Activated CD8-positive, alpha-beta memory T cell treated with anti-CD3 and anti-CD28 coated beads, Interleukin-2, amount 50 U/mL, for 4 hours (primary cell): ENCODE measurements at places on chromosomes 7 and 10.

GRCh38 chr10:100419911-100420449, 42.8 kb upstream of the WNT8B start:
- no peak for DNase-seq

- DNase-seq, result no peak
Observed at GRCh38 chr7:1557771-1558170, 1.8 kb upstream of the TMEM184A start.

DNA sequence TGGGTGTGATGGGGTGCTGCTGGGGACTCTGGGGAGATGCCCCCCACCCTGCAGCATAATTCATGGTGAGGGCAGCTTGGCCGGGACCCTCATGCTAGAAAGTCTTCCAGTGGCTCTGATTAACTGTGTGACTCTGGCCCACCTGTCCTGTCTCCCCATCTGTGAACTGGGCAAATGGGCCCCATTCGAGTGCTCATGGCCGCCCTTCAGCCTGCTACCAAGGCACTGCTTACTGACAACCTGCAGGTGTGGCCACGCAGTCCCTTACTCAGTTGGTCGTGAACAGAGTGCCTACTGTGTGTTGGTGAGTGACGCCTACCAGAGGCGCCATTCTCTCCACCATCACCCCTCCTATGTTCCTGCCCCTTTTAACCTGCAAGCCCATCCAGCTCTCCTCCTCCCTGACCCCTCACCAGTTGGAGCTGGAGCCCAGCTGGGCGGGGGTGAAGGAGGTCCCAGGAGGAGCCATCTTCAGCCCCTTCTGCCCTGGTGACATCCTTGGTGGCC, 109.4 kb downstream of the ZMIZ1 start:
- no peak for DNase-seq

- DNase-seq, result no peak
Observed at GRCh38 chr7:106099539-106099938, 12.6 kb downstream of the SYPL1 start.

DNA sequence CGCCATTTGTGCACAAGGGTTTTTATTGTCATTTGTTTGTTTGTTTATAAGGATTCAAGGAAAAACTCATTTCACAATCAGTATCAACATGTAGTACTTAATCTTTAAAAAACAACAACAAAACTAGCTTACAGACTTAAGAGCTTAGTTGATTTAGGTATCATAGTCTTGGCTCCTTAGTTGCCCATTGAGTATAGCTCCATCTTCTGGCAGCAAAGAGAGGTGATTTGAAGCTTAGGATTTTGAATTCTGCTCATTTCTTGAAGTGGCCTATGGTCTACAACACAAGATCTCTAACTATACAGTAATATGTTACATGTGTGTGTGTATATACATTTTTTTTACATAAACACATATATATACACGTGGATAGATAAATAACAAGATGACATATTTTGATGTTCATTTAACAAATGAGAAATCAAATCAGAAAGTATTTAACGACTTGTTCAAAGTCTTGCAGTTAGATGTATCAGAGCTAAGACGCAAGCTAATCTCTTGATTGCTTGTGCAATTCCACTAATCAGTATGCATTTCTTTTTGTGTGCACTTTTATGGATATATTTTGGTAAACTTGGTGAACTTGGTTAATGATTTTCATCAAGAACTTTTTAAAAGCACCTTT, 307.3 kb downstream of the CAMK1D start:
- no peak for DNase-seq

DNA sequence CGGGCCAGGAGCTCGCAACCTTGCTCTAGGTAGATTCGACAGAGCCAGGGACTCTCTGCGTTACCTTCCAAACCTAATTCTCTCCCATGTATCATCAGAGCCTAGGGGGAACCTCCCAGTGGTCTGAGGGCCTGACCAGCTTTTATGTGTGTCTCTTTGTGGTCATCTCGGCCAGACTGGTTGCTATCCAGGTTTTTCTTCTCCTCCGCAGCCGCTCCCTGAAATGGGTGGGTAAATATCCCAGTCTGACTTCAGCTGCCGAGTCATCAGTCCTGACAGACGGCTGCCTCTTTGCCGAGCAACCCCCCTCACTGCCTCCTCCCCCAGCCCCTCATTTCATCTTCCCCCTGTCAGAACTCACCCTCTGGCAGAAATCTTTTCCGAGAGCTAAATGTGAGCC, 578.1 kb downstream of the LRMDA start:
- no peak for DNase-seq

DNA sequence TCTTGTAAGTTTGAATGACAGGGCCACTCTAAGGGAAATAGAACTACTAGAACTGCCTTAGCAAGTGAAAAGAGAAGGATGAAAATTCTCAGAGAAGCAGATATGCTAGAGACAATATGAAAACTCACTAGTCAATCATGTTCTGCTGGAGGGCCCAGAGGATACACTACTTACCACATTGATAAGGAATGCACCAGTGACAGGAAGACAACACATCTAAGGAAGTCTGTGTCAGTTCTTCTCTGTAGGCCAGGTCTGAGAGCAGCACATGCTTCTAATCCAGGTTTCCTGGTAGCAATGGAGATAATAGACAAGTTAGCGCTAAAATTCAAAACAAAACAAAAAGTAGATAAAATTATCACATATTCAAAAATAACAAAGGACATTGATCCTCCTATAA, 235.2 kb upstream of the AKR1E2 start:
- no peak for DNase-seq

DNA sequence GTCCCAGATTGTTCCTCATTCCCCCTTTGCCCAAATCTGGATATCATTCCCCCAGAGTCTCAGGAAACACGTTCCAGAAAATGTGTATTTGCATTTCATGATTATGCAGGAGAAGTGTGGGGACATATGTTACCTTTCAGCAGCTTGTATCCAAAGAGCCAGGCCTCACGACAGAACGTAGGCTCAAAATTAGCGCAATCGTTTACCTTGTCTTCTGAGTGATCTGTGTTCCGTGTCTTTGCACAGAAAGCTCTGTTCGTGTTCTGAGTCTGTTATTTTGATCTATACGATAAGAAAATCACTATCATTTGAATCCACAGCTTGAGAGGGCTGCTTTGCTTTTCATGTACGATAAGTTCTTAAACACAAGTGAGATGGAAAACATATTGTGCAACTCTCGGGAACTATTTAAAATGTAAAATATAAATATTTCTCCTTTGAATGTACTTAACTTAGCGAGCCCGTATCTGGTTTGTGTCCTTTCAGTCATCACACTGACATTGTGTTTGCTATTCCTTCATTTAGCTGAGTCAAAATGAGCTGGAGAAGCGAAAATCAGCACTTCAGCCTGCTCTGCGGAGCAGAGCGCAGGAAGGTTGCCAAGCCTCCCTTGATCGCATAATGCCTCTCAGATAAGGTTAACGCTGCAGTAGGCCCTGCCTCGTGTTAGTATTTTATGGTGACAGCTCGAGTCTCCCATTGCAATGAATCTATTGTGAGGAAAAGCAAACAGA, 80.2 kb upstream of the CACNB2 start:
- no peak for DNase-seq

- DNase-seq, result no peak
Observed at GRCh38 chr10:114313866-114314265, 74.8 kb downstream of the VWA2 start.

DNA sequence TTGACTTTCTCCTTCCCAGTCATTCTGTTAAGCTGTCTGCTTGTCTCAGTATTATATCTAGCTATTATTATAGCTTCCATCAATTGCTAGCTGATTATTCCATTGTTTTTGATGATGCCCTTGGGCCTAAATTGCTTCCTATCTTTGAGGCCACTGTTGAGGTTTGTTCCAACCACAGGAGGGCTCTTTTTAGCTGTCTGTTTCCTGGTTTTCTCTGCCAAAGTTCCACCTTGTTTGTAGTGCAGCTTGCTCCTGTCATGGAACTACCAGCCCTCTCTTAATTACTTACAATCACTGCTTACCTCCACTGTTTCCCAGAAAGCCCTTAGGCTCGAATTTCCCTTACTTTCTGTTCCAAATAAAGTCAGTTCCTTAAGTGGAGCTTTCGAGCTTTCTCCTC, 118.7 kb upstream of the SEC61G start:
- no peak for DNase-seq

DNA sequence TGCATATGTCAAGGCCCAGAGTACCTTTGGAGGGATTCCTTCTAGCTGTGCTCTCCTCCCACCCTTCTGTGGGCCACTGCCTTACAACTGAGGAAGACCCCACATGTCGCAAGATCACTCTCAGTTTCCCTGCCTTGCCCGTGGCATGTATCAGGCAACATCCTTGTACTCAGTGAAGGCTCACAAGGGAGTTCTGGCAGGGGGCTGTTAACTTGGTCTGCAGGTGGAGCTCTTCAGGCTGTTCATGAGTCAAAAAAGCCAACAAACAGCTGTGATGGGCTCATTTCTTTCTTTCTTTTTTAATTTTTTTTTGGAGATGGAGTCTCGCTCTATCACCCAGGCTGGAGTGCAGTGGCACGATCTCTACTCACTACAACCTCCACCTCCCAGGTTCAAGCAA, 513.0 kb upstream of the ANKRD30A start:
- DNase-seq, result no peak

DNA sequence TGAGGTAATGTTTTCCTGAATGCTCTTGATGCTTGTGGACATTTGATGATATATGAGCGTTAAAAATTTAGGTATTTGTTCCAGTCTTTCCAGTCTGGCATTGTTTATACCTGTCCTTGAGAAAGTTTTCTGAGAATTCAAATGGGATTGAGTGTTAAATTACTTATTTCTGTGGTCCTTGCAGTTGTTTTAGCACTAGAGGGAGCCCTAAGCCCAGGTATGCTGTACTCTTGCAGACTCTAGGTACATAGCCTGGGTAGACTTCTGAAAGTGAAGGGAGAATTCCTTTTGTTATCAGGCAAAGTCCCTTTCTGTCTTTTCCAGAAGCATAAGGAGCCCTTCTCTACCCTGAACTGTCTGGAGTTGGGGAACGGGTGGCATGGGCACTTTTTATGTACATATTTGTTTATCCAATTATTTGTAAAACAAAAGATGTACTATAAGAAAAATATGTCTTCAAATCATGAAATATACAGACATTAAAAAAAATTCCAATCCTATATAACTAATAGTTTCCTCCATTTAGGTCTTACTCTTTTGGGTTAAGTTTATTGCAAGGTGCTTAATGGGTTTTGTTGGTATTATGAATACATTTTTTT, 262.1 kb downstream of the ATRNL1 start:
- no peak for DNase-seq

GRCh38 chr7:20475756-20476155, 139.7 kb upstream of the ABCB5 start:
- DNase-seq, result no peak

DNA sequence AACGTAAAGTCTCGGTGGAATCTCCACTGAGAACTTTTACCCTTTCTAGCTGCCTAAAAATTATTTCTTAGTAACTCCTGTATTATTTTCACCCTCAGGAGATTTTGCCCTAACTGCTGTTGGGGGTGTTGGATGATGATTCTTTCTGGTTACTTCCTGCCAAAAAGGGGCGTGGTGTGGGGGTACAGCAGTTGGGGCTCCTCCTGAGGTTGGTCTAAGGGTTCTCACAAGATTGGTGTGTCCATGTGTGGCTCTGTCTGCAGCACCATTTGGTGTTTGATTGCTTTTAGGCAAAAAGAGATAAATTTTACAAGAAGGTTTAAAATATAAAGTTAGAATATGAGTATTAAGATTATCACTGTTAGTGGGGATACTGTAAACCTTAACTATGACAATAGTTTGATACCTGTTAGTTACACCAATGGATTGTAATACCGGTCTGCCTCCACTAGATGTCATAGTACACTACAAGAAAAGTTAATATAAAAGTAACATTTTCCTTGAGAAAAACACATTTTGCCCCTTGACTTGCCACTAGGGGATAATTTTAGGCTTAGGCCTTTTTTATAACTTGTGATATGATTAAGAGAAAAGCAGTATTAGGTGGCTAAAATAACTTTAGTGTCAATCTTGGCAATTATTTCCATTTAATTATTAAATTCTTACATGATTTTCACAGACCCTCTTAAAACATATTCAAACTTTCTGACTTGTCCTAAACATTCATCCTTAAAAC, 928.7 kb downstream of the IPMK start:
- no peak for DNase-seq

GRCh38 chr7:43217055-43217454, 104.6 kb downstream of the HECW1 start:
- no peak for DNase-seq

- DNase-seq, result no peak
Observed at GRCh38 chr10:100895346-100895745, 17.4 kb upstream of the SLF2 start.

- no peak for DNase-seq
Observed at GRCh38 chr10:28862219-28862618, 184.9 kb downstream of the BAMBI start.

- no peak for DNase-seq
Observed at GRCh38 chr7:66832531-66833351, 88.3 kb upstream of the TMEM248 start.

- DNase-seq, result no peak
Observed at GRCh38 chr10:106179430-106179829, 985.1 kb downstream of the SORCS1 start.

DNA sequence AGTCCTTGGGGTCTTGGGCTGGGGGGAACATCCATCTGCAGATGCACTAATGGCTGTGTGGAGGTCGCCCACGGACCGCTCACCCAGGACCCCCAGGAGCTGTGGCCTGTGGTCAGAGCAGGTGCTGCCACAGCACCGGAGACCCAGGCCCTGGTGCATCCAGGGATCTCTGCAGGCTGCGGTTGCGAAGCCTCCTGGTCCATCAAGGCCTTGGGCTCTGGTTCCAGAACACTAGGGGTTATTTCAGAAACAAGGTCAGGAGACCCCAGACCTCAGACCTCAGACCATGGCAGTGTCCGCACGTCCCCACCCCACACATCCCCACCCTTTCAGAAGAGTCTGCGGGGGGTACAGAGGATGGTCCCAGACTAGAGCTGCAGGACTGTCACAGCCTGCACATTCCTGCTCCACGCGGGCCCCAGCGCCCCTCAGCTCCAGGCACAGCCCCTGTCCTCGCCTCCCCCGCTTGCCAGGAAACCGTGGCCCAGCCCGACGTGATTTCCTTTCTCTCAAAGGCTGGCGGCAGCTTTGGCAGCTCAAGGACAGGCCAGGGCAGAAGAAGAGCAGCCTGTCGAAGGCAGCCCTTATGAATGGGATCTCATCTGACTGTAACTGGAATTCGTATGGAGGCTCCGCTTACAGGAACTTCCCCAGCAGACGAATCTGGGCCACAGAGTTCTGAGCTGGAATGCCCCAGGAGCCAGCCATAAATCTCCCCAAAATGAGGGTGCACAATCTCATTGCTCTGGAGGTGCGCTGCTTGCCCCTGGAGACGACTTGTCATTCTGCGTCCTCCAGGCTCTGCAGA, 136.2 kb upstream of the RET start:
- DNase-seq, result no peak

DNA sequence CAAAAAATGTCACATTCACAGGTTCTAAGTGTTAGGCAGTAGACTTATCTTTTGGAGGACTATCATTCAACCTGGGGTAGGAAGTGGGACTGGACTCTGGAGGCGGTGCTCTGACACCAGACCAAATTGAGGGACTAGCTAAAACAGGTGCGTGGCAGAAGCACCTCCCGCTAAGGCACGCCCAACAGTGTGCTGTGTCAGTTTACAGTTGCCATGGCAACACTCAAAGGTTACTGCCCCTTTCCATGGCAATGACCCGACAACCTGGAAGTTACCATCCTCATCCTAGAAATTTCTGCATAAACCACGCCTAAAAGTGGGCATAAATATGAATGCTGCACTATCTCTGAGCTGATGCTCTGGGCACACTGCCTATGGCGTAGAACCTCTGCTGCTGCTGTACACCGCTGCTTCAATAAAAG, 14.0 kb upstream of the BLNK start:
- no peak for DNase-seq

- no peak for DNase-seq
Observed at GRCh38 chr7:5470816-5471215, 47.2 kb upstream of the TNRC18 start.
